ENCODE measurements at places on chromosomes 16 and 17.

DNA sequence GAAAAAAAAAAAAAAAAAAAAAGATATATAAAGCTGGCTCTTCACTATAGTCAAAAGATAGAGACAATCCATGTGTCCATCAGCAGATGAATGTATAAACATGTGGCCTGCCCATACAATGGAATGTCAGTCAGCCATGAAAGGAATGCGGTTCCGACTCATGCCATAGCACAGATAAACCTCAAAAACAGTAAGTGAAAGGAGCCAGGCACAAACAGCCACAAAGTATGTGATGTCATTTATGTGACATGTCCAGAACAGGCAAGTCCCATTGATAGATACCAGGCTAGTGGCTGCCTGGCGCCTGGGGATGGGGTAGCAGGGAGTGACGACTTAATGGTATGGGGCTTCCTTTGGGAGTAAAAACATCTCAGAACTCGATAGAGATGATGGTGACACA, 155.7 kb downstream of the CMIP start:
- H3K27ac ChIP-seq, result no peak overlapping the region
- H3K4me3 ChIP-seq, result no peak overlapping the region
- H3K27me3 ChIP-seq, result no peaks in the 10 kb centered on the region

DNA sequence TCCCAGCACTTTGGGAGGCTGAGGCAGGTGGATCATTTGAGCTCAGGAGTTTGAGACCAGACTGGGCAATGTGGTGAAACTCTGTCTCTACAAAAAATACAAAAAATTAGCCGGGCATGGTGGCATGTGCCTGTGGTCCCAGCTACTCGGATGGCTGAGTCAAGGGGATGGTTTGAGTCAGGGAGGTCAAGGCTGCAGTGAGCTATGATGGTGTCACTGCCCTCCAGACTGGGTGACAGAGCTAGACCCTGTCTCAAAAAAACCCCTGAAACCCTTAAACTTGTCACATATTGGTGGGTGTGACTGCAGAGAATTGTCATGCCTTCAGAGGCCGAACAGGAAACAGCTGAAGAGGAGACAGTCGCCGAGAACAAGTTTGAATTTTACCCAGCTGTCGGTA, 13.4 kb downstream of the RPTOR start:
- H3K4me1 ChIP-seq, result peaks cover 8% of the 10 kb centered on the region
- no peak for DNase-seq
- no peaks in the 10 kb centered on the region for H3K36me3 ChIP-seq
- no peaks in the 10 kb centered on the region for H3K27me3 ChIP-seq
- H3K4me3 ChIP-seq, result no peak overlapping the region

GRCh38 chr17:82215095-82215971, 2.7 kb upstream of the CCDC57 start:
- no peaks in the 10 kb centered on the region for H3K27me3 ChIP-seq
- peaks cover 26% of the 10 kb centered on the region for H3K4me1 ChIP-seq
- H3K27ac ChIP-seq, result peak overlapping the region; percentile 58
- H3K4me3 ChIP-seq, result no peak overlapping the region

DNA sequence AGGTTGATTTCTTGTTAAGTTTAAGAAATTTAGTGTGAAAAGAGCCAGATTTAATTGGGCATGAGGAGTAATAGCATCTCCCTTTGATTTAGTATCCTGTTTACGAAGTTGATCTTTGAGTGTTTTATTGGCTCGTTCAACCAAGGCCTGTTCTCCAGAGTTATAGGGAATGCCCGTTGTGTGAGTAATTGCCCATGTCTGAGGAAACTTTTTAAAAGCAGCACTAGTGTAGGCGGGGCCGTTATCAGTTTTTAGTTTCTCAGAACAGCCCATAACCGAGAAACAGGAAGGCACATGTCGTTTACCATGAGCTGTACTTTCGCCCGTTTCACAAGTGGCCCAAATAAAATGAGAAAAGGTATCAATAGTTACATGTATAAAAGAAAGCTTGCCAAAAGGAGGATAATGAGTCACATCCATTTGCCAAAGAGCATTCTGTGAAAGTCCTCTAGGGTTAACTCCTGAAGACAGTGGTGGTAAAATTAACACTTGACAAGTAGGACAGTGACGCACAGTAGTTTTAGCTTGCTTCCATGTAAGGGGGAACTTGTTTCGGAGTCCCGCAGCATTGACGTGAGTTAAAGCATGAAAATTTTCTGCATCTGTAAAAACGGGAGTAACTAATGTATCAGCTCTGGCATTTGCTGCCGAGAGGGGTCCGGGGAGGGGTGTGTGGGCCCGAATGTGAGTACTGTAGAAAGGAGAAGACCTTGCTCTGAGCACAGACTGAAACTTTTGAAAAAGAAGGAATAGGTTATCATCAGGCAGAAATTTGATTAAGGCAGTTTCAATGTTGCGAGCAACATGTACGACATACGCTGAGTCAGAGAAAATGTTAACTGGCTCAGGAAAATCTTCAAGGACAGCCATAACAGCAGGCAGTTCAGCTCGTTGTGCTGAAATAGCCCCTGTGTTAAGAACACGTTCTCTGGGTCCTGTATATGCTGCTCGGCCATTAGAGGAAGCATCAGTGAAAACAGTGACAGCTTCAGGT, 18.5 kb upstream of the KCTD5 start:
- peak overlapping the region; percentile 79 for H3K27ac ChIP-seq
- peaks cover 19% of the 10 kb centered on the region for H3K4me1 ChIP-seq
- peak; percentile 65 for DNase-seq
- H3K36me3 ChIP-seq, result no peaks in the 10 kb centered on the region
- no peaks in the 10 kb centered on the region for H3K27me3 ChIP-seq

DNA sequence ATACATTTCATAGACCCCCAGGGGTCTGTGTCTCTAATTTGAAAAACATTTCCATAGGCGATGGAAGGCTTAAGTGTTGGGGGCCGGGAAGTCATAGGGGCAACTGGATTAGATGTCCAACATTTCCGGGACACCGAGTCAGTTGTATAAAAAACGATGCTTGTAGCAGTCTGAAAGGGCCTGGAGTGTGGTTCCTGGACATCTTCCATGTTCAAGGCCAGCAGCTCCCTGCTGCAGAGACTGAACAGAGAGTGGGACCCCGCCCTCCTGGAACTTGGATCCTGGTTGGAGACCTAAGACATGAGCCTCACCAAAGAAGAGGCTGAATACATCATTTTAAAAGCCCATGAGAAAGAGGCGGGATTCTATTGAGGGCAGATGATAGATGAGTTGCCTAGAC, 82.0 kb upstream of the ZNF423 start:
- no peaks in the 10 kb centered on the region for H3K27me3 ChIP-seq
- no peak overlapping the region for H3K4me3 ChIP-seq
- DNase-seq, result no peak
- H3K4me1 ChIP-seq, result peaks cover under 1% of the 10 kb centered on the region
- no peak overlapping the region for H3K27ac ChIP-seq
- no peaks in the 10 kb centered on the region for H3K36me3 ChIP-seq

DNA sequence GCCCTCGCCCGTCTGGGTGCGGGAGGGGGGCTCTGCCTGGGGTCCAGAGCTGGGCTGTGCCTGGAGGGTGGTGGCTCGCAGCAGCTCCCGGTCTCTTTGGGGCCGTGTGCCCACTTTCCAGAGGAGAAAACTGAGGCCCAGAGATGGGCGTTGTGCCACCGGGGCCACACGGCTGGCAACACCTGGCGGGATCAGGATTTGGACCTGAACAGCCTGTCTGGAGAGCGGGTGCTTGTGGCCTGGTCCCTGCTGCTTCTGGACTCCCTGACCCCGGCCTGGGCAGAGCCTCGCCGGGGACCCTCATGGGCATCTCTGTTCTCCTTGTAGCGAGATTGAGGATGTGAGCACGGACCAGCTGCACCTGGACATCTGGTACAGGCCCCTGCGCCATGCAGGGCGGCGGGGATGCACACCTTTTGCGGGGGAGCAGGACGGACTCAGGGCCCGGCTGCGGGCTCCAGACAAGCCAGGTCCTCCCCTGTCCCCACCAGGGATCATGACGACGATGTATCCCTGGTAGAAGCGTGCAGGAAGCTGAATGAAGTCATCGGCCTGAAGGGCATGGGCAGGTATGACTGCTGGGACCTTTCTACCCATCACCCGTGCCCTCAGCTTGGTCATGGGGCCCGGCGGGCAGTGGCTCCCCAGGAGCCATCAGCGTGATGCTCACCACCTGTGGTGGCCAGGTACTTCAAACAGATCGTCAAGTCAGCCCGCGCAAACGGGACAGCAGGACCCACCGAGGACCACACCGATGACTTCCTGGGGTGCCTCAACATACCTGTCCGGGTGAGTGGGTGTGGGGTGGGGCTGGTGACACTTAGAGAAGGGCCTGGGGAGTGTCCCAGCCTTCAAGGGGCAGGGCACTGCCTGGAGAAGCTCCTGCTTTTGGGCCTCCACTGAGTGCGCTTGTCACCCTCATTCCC, 8.3 kb downstream of the BAIAP3 start:
- no peak overlapping the region for H3K4me3 ChIP-seq
- H3K27me3 ChIP-seq, result no peaks in the 10 kb centered on the region
- DNase-seq, result no peak
- no peaks in the 10 kb centered on the region for H3K36me3 ChIP-seq
- H3K4me1 ChIP-seq, result peaks cover 20% of the 10 kb centered on the region

GRCh38 chr16:15907863-15908478, 19.6 kb upstream of the CEP20 start:
- no peaks in the 10 kb centered on the region for H3K27me3 ChIP-seq
- DNase-seq, result peak; percentile 88

- DNase-seq, result no peak
- H3K4me3 ChIP-seq, result no peak overlapping the region
- peaks cover 17% of the 10 kb centered on the region for H3K4me1 ChIP-seq
- H3K36me3 ChIP-seq, result no peaks in the 10 kb centered on the region
Observed at GRCh38 chr17:48060249-48060648, 12.1 kb downstream of the NFE2L1 start.

DNA sequence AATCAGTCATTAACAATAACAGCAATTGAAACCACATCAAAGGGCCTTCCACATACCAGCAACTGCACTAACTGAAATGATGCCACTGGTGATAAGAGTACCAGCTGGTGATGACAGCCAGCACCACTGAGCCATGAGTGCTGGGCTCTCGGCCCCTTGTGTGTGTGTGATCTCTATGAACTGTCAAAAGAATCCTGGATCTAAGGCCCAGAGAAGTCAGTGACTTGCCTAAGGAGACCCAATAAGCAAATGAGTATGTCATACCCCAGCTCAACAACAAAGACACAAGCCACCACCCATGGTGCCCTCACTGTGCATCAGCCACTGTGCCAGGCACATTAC, 220.9 kb downstream of the ZNF423 start:
- no peak for DNase-seq
- no peak overlapping the region for H3K4me3 ChIP-seq
- H3K27ac ChIP-seq, result no peak overlapping the region
- H3K4me1 ChIP-seq, result peaks cover 27% of the 10 kb centered on the region
- no peaks in the 10 kb centered on the region for H3K36me3 ChIP-seq

Data from testis (tissue), 5 donors.